ENCODE measurements at places on chromosomes 12 and 14.

DNA sequence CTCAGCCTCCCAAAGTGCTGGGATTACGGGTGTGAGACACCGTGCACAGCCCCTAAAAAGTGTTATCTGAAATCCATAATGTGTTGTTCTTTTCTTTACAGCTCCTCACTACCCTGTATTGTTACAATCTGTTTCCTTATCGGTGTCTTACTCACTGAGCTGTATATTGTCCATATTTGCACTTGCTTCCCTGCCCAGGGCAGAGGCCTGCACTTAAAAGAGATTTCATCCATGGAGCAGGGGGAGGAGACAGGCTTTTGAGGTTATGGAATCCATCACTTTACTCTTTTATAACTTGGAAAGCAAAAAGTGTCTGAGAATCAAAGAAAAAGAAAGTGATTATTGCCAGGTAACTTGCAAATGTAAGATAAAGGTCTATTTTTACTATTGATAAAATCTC lies 251.0 kb downstream of the DIO2 start:
- DNase-seq: no peak

- DNase-seq: no peak
These were observed 31.2 kb downstream of the NUAK1 start for GRCh38 chr12:106107566-106107965.

DNA sequence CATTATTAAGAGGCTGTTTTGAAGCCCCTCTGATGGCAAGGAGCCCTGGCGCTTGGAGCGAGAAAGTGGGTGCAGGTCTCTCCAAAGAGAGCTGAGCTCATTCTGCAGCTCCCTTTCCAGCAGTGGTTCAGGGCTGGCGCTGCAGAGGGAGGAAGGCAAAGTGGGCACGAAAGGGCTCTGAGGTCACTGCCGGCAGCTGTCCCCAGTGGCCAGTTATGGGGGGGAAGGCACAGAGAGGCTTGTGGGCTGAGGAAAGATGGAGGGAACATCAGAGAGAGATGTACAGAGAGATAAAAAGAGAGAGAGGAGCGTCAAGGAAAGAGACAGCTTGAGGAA lies 75.2 kb upstream of the TBX5 start:
- DNase-seq: no peak

DNA sequence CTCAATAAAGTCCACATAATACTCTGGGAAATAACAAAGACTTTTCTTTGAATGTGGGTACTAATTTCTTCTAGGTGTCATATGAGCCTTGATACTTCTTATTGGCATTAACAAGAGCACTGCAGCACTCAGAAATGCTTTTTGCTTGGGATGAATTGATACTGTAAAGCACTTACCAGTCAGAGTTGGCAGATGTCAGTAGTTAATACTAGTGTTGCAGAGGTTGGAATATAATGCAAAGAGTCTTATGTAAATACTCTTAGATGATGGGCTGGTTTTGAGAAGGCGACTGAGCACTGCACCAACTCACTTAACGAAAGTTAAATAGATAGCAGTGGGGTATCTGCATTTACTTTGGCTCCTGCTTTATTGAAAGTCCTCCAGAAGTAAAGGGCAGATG lies 25.6 kb upstream of the MBIP start:
- DNase-seq: no peak

GRCh38 chr14:92969430-92969829 lies 46.5 kb downstream of the CHGA start:
- DNase-seq: no peak

- no peak for DNase-seq
These were observed 15.5 kb upstream of the SERPINA9 start for GRCh38 chr14:94491511-94491910.

- DNase-seq: no peak
These were observed 30.2 kb downstream of the KCNA5 start for GRCh38 chr12:5073853-5074252.

- DNase-seq: no peak
These were observed 129.3 kb upstream of the FLRT2 start for GRCh38 chr14:85400678-85401077.

DNA sequence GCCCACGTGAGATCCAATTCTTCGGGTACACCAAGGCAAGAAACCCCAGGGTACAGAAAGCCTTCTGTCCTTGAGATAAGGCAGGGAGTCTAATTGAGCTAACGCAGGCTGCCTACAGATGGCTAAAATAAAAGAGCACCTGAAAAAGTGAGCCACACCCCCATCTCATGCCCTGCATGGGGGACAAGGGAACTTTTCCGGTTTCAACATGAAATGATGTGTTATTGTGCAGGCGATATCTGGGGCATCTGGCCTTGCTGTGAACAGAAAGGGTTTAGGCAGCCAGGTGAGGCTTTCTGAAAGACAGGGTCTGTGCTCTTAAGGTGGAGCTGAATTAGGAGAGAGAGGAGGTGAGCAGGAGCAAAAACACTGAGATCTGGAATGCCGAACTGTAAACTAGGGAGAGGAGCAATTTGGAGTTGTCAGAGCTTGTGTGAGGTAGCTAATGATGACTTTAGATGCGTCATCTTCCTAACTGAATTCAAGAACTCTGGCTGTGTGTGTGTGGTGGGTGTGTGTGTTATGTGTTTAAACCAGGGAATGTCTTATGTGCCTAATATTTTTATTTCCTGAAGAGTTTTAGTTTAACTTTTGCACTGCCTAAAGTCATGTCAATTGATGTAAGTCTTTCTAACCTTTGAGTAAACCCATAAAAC lies 20.1 kb upstream of the LDHB start:
- no peak for DNase-seq

DNA sequence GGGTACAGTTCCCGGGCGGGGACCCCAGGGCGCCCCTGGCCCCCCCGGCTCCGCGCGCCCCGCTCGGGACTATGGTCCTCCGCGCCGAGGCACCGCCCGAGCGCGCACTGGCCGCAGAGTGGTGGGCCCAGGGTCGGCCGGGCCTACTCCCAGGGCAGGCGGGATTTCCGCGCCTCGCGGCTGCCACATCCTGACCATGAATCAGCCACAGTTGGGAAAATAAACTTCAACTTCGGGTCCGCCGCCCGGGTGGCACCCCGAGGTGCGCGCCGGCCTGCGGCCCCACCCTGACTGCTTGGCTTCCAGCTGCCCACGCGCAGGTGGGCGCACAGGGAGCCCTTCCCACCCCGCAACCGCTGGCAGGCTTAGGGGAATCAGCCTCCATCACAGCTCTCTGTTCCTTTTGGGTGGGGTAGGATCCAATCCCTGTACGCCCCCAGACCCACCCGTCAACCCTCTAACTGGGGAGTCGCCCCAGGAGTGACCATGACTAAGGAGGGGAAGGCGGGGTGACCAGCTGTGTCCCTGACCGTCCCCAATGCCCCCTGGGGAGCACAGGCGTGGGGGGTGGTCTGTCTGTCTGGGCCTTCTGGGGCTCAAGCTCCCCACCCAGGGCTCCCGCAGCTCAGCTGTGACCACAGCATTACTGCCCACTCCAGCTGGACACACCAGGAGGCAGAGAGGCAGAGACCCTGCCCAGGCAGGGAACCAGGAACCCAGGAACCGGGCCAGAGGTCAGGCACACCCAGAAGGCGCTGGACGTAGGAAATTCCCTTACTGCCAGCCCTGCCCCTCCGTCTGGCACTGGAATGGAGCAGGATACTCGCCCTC lies 678 bp downstream of the INF2 start:
- no peak for DNase-seq

GRCh38 chr14:102902086-102902485 lies 20.4 kb upstream of the AMN start:
- DNase-seq: no peak

- DNase-seq: no peak
These were observed 8.8 kb upstream of the SMARCC2 start for GRCh38 chr12:56197921-56198635.

GRCh38 chr12:108394196-108394595 lies 55.1 kb upstream of the CMKLR1 start:
- DNase-seq: no peak

DNA sequence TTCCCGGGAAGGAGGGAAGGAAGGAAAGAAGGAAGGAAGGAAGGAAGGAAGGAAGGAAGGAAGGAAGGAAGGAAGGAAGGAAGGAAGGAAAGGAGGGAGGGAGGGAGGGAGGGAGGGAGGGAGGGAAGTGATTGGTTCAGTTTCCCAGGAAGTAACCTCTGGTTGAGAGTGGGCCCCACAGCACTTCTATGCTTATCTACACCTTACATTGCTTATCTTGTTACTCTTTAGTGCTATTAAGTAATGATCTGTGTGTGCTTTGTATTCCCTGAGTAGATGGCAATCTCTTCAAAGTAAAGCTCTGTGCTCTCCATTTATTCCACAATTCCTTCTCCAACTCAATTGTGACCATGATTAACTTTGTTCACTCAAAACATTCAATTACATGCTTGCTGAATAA lies 74.6 kb downstream of the SLC38A4 start:
- no peak for DNase-seq

GRCh38 chr14:102965971-102966655 lies 43.6 kb downstream of the AMN start:
- DNase-seq: no peak

GRCh38 chr12:88801227-88802095 lies 221.2 kb upstream of the KITLG start:
- no peak for DNase-seq

DNA sequence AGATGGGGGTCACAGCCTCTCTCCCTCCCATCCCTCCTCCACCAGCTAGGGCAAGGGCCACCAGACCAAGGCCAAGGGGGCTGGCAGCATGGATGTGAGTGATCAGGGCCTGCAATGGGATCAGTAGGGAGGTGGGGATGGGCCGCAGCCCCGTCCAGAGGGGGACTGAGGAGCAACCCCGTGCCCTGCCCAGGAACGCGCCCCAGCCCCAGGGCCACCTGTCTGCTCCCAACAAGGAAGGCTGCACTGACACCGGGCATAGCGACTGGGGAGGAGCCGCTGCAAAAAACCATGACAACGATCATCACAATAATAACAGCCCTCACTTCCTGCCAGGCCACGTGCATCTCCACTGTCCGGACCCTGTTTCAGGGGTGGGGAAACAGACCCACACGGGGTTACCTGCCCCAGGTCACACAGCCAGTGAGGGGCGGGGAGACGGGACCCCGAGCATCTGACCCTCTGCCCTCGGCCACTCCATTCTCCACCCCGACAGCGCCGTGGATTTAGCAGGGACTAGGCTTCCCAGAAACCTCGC lies 24.3 kb downstream of the NCOR2 start:
- DNase-seq: no peak

DNA sequence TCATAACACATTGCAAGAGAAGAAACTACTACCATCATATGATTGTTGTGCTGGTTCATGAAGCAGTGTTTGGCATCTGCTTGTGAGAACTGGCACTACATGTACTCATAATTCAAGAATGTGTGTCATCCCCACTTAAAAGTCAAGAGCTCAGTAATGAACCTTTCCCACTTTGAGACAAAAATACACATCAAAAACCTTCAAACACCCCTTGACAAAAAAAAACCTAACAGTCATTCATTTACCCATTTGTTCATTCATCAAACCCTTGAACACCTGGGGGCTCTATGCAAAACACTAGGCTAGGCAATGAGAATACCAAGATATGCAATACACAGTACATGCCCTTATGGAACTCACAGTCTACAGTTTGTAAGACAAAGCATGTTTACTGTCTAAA lies 40.0 kb downstream of the KIF21A start:
- DNase-seq: no peak

DNA sequence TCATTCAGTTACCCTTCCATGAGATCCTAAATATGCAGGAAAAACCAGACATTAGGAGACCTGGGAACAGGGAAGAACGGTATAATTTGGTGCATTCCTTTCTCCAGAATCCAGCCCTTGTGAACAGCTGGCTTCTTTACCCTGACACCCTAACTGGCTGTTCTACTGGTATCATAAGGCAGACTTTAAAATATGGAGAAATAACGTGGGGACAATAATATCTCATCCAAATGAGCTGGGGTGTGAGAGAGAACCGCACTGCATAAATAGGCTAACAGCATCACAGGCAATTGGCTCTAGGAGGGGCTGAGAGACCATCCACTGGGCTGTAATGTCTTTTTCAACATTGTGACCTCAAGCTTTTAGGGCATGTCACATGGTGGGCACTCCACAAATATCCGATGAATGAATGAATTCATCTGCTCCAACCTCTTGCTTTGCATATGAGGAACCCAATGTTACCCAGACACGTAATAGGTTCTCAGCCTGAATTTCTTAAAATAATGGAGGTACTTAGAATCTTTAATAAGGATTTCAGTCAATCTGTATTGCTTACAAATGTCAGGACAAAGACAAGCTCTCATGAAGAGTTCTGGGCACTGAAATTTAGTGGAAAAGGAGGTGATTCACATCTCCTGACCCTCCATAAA lies 157.9 kb downstream of the SAMD4A start:
- DNase-seq: no peak

GRCh38 chr14:55123101-55123500 lies 6.0 kb upstream of the LGALS3 start:
- peak; percentile 55 for DNase-seq

GRCh38 chr14:24843494-24843893 lies 206.5 kb downstream of the STXBP6 start:
- DNase-seq: no peak

GRCh38 chr12:69252033-69252432 lies 12.7 kb downstream of the CPSF6 start:
- DNase-seq: no peak

DNA sequence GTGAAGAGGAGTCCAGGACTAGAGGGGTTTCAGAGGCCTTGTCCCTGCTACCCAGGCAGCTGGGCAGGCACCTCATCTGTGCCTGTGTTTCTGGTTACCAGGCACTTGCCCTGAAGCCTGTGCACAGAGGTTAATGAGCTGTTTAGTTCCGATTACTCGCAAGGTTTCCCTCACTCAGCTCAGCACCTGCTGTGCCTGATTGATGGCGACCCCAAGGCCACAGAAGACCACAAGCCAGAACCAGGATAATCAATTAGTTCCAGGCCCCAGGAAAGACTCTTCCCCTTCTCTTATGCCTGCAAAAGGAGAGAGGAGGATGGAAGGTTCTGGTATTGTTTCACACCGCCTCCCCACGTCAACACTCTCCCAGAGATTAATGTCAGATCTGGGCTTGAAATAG lies 88.8 kb upstream of the NOS1 start:
- no peak for DNase-seq

GRCh38 chr12:48286665-48287064 lies 64.1 kb downstream of the ZNF641 start:
- no peak for DNase-seq

DNA sequence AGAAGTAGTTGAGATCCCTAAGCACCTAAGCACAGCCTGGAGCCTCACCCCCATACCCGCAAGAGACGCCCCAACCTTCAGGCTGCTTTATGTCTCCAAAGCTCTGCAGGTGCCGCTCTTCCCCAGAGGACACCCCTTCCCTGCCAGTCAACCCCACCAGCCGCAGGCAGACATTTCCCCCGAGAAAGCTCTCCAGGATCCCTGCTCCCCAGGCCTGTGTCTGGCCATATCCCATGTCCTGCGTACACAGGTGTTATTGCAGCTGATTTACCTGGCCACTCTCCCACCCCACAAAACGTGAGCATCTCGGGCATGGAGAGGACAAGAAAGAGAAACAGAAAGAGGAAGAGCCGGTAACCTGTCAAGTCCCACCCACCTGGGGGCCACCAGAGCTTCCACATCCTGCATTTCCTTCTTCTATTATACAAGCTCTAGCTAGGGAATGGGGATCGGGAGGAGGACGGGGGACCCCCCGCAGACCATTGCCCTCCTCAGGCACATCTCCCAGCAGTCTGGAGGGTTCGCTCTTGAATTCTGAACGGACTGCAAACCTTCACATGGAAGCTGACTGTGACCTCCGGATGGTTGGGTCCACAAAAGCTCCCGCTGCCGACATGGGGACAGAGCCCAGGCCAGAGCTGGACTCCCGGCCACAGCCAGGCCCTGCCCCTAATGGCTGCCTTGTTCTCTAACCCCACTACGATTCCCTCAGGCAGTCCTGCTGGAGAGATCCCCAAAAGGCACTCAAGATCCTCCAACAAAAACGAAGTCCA lies 17.6 kb downstream of the CCDC88C start:
- no peak for DNase-seq

- DNase-seq: no peak
These were observed 141.1 kb downstream of the KICS2 start for GRCh38 chr12:64081008-64081404.
